CD4-positive, alpha-beta T cell treated with Interleukin-17A for 1 hour (primary cell): ENCODE measurements at places on chromosomes 12 and 14.

GRCh38 chr12:91986084-91986483 is 159.6 kb downstream of the BTG1 start:
- no peak for DNase-seq

GRCh38 chr12:49882851-49883464 is 20.7 kb downstream of the FAIM2 start:
- DNase-seq: no peak

DNA sequence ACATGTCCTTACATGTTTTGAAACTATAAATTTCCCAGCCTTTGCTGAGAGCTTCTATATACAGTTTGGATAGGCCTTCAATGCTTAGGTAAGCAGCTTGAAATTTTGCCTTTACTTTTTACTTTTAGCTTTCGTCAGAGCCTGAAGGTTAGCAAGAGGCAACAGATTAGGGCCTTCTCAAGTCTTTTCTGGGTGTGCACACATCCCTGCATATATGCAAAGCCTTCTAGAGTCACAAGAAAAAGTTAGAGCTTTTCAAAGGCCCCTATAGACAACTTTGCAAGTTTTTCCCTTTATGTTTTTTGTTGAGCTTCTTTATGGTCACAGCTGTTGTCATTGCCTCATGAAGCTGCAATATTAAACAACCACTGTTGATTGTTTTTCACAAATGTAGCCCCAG is 778.4 kb downstream of the GALC start:
- no peak for DNase-seq

DNA sequence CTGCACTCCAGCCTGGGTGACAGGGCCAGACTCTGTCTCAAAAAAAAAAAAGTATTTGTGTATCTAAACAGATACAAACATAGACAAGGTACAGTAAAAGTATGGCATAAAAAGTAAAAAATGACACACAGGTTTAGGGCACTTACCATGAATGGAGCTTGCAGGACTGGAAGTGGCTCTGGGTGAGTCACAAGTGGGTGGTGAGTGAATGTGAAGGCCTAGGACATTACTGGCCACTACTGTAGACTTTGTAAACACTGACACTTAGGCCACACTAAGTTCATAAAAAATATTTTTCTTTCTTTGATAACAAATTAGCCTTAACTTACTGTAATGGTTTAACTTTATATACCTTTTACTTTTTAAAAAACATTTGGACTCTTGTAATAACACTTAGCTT is 38.0 kb upstream of the EIF5 start:
- DNase-seq: no peak

DNA sequence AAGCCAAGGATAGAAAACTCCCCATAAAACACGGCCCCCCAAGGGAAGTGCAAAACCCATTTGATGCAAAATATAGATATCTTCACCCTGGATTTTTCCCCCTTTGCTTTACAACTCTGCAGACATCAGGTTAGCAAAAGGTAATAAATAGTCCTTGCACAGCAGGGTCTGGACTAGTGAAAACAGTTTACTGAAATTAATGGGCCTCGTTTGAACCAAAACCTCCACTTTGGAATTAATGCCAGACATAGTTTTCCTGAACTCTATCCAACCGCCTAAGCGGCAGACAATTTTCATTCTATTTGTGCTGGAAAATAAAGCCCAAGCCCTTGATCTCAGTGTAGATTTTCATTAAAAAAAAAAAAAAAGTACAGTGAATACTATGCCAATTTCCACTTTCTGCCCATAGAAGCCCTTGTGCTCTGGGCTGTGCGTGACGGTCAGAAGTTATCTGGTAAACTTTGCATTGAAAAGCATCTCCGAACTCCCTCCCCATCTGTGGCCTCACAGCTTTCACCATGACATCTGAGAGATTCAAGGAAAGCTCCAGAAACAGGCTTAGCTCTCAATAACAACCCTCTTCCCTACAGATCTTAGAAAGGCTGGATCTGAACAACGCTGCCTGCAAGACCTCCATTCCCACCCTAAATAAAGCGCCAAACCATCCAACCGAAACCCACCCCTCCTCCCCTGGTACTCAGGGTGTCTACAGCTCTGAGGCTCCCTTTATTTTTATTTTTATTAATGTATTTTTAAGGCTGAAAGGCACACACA is 11.0 kb upstream of the IRF2BPL start:
- DNase-seq: no peak

DNA sequence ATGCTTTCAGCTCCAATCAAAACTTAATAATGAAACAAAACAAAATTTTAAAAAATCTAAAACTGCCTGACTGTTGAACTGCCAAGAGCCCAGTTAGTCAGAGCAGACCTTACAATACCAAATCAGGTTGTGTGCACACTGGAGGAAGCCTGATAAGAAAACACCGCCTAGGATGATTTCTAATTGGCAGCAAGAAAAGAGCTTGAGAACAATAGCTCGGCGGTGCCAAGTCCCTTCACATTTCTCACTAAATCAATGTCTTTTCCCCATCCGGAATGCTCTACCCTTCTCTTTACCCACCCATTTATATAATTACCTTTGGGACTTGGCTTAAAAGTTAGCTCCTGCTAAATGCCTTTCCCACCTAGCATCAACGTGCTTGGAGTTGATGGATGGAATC is 256.7 kb downstream of the C12orf75 start:
- DNase-seq: no peak

DNA sequence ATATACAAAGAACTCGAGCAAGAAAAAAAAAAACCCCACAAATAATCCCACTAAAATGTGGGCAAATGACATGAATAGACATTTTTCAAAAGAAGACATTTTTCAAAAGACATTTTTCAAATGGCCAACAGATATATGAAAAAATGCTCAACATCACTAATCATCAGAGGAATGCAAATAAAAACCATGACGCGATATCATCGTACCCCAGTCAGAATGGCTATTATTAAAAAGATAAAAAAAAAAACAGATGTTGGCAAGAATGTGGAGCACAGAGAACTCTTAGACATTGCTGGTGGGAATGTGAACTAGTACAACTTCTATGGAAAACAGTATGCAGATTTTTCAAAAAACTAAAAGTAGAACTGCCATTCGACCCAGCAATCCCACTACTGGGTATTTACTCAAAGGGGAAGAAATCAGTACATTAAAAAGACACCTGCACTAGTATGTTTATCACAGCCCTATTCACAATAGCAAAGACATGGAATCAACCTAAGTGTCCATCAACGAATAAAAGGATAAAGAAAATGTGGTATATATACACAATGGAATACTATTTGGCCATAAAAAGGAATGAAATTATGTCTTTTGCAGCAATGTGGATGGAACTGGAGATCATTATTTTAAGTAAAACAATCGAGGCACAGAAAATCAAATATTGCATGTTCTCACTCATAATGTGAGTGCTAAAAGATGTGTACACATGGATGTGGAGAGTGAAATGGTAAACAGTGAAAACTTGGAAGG is 16.3 kb downstream of the ZBTB39 start:
- DNase-seq: no peak

DNA sequence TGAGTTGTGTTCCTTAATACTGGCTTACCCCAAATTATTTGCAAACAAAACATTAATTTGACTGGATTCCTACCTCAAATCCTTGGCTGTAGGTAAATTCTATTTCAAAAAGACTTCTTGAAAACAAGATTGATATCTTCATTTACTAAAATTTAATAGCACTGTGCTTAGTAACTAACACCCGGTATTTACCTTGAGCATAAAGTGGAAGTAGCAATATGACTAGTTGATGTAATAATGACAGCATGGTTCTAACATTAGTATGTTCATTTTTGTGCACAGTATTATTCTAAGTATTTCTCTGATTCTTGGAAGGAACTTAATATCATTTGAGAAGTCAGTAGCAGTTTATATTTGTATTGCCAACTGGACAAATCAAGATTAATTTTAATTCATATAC is 96.8 kb downstream of the PPHLN1 start:
- DNase-seq: no peak

- DNase-seq: no peak
These were observed 102.2 kb downstream of the TNFAIP2 start for GRCh38 chr14:103225476-103225875.

DNA sequence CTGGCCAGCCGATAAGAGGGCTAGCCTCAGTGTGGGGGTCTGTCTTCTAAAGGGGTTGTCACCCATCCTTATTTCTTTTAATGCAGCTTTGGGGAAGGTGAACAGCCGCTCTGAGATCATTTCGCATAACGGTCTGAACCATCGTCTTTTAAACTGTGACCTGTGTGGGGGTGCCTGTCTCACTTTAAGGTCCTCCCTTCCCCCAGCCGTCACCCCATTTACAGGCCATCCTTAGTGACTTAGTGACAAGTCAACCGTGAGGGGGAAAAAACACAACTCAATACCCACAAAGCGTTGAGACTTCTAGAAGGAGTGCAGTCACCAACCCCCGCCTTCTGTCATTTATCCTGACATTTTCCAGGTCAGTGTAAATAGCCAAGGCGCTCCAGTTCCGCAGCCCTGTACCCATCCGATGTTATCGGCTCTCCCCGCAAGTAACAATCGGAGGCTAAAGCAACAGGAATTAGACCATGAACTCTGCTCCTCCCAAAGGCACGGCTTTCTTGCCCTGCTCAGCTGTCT is 505 bp upstream of the DENND5B start:
- DNase-seq: no peak

DNA sequence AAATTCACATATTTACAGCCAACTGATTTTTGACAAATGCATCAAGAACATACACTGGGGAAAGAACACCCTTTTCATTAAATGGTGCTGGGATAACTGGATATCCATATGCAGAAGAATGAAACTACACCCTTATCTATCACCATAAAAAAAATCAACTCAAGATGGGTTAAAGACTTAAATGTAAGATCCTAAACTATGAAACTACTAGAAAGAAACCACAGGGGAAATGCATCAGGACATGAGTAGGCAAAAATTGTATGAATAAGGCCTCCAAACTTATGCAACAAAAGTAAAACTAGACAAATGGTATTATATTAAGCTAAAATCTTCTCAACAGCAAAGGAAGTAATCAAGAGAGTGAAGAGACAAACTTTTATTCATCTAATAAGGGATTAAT is 242.6 kb downstream of the CPNE8 start:
- no peak for DNase-seq

DNA sequence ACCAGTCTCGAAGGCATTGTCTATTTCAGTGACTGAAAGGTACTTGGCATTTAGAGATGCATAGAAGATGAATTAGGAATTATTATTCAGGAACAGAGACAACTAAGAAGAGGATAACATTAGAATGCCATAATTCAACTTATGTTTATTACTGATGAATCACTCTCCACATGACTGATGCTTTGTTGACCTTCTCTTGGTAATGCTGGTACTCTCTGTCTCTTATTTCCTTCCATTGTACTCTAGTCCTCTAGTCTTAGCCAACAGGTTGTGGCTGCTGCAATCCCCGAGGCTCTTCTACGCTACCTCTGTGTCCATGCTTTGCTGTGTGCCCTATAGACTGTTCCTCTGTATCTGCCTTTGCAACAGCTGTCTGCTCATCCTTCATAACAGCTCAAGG is 652.9 kb downstream of the NRXN3 start:
- DNase-seq: no peak

DNA sequence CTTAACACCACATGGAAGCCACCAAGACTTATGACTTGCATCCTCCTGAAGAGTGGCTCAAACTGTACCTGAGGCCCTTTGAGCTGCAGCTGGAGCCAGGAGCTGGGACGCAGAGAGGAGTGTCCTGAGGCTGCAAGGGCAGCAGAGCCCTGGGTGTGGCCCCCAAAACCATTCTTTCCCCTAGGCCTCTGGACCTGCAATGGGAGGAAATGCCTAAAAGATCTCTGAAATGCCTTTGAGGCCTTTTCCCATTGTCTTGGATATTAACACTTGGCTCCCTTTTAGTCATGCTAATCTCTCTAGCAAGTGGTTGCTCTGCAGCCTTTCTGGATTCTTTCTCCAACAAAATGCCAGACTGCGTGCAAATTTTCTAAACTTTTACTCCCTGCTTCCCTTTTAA is 156.1 kb downstream of the SLC38A4 start:
- DNase-seq: no peak

DNA sequence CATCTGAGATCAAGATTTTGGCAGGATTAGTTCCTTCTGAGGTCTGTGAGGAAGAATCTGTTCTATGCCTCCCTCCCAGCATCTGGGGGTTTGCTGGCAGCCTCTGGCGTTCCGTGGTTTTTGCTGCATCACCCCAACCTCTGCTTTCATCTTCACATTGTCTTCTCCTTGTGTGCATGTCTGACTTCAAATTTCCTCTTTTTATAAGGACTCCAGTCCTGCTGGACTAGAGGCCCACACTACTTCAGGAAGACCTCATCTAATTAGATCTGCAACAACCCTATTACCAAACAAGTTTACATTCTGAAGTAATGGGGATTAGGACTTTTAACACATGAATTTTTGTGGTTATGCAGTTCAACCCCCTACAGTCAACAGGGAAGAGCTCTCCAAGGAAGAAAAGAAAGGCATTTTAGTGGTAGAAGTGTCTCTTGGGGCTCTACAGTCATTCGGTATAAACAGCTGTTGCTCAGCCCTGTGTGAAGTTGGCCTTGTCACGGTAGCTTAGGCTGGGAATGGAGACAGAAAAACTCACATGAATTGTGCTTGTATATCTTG is 89.7 kb downstream of the CAND1 start:
- no peak for DNase-seq

GRCh38 chr12:52004042-52004648 is 2.6 kb upstream of the TAMALIN start:
- DNase-seq: no peak

- no peak for DNase-seq
These were observed 77.4 kb downstream of the TMTC1 start for GRCh38 chr12:29706311-29706710.

- peak; percentile 18 for DNase-seq
These were observed 6.8 kb upstream of the RASAL1 start for GRCh38 chr12:113142173-113142885.

DNA sequence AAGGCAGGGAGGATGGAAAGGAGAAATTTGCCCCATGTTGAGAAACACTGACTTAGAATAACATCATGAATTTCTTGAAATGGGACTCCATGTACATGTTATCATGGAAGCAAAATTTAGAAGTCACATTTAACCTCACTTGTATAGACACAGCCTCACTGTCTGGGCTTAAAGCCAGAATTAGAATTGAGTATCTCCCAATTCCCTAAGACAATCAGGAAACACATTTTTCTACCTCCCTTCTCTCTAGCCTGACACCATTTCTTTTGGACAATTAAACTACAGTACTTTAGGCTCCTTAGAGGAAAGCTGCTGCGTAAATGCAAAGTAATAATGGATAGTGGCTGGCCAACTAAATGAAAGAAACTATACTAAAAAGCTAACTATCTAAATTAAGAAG is 795.5 kb downstream of the C12orf50 start:
- DNase-seq: no peak

DNA sequence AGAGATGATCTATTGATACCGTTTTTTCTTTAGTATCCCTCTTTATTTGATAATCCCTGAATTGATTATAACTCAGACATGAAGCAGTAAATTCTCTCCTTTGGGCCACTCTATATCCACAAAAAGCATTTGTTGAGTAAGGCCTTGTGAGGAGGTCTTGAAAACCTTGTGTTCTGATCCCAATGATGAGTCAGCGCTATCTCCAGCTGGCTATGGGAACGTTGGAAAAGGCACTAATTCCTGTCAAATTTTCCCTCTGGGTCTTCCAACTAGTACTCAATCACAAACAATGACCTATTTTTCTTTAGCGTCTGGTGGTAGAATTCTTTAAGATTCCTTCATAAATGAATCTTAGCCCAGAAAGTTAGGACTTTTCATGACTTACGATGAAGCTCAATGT is 168.4 kb upstream of the LRIG3 start:
- no peak for DNase-seq
